ENCODE measurements at places on chromosomes 3 and 15. TPM values are rescaled to one million over a fixed set of nuclear protein-coding genes. Genes with fewer than 3 reads are reported as not detected.
A peak's percentile ranks its signal among the peaks of the same experiment; 100 is the strongest.

The UROC1 gene
- total RNA-seq, result not detected

The SLC28A1 gene
- total RNA-seq, result not detected

DNA sequence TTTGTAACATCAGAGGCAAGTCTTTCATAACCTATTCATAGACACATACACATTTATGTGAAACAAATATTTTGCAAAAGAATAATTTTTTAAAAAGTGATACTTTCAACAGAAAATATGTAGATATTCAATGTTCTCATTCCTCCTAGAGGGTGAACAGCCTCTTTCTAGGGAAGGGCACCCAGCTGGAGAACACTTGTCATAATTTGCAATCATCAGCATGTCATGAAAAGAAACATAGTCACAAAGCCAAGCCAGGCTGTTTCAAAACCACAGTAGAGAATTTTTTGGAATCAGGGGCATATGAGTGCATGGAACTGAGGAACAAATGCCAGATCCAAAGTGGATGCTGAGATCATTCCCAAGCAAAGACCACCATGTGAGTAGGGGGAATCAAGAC, 406.9 kb upstream of the ADAMTS9 start:
- H3K27me3 ChIP-seq, result no peaks in the 10 kb centered on the region
- no peaks in the 10 kb centered on the region for H3K36me3 ChIP-seq
- no peak overlapping the region for H3K4me3 ChIP-seq
- DNase-seq, result no peak
- no peak overlapping the region for H3K27ac ChIP-seq
- no peaks in the 10 kb centered on the region for H3K4me1 ChIP-seq

DNA sequence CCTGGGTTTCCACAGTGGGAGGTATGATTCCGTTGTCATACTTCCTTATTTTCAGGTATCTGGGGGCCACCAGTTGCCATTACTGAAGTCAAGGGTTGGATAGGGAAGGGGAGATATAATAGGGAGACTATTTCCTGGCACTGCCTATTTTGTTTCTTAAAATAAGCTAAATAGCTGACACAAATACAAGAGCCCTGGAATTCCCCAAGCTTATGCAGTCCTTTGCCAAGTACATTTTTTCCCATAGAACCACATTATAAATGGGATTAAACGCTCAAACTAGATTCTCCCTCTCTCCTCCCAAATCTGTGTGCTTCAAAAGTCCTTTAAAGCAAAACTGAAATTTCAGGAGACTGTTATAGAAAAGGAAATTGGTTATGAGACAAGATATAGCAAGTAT, 68.7 kb downstream of the AP4E1 start:
- peaks cover 73% of the 10 kb centered on the region for H3K36me3 ChIP-seq
- no peak for DNase-seq
- no peak overlapping the region for H3K4me3 ChIP-seq
- H3K27ac ChIP-seq, result no peak overlapping the region
- no peaks in the 10 kb centered on the region for H3K27me3 ChIP-seq
- no peaks in the 10 kb centered on the region for H3K4me1 ChIP-seq

- DNase-seq, result no peak
- no peaks in the 10 kb centered on the region for H3K36me3 ChIP-seq
- H3K27ac ChIP-seq, result no peak overlapping the region
- H3K4me1 ChIP-seq, result no peaks in the 10 kb centered on the region
Measured at GRCh38 chr3:29644956-29645636, 364.2 kb downstream of the RBMS3 start.

The ACSBG1 gene
- total RNA-seq, result 0.07 TPM

DNA sequence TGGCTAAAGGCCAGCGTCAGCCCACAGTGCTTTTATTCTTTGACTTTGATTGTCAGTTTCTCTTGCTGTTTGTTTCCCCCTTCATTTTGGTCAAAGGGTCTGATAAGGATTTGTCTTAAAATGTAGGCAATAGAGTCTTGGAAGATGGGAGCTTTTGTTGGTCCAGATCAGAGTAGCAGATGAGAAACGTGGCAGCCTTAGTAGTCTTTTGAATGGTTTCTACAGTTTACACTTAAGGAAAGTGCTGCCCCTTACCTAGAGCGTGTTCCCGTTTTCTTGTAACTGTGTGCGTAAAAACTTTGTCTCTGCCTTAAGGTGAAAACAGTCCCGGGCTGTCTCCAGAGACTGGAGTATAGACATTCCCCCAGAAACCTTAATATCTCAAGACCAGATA, 630 bp downstream of the LXN start:
- H3K4me3 ChIP-seq, result peak overlapping the region; percentile 94
- no peaks in the 10 kb centered on the region for H3K27me3 ChIP-seq
- peak overlapping the region; percentile 86 for H3K27ac ChIP-seq
- H3K36me3 ChIP-seq, result peaks cover 35% of the 10 kb centered on the region
- DNase-seq, result no peak
- peaks cover 21% of the 10 kb centered on the region for H3K4me1 ChIP-seq

DNA sequence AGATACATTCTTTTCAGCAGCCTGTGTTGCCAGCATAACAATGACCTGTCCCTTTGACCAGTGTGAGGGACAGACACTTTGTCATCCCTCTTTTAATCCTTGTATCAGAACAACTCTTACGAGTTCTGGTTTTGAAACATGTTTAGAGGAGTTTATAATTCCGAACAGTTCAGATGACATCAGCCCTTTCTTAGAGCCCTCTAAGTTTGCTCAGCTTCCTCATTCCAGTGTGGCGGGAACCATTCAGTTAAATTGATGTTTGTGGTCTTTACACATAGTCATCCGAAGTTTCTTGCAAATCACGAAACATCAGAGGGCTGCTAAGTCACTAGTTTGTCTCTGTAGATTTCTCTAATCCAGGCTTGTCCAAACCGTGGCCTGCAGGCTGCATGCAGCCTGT, 102.5 kb downstream of the AKAP13 start:
- peaks cover 74% of the 10 kb centered on the region for H3K4me1 ChIP-seq
- no peaks in the 10 kb centered on the region for H3K27me3 ChIP-seq
- H3K27ac ChIP-seq, result peak overlapping the region; percentile 38

The RLBP1 gene
- total RNA-seq, result not detected

- H3K27ac ChIP-seq, result no peak overlapping the region
- H3K4me1 ChIP-seq, result peaks cover 18% of the 10 kb centered on the region
- H3K4me3 ChIP-seq, result no peak overlapping the region
- no peak for DNase-seq
Measured at GRCh38 chr3:155076888-155077287, 3.2 kb upstream of the MME start.

DNA sequence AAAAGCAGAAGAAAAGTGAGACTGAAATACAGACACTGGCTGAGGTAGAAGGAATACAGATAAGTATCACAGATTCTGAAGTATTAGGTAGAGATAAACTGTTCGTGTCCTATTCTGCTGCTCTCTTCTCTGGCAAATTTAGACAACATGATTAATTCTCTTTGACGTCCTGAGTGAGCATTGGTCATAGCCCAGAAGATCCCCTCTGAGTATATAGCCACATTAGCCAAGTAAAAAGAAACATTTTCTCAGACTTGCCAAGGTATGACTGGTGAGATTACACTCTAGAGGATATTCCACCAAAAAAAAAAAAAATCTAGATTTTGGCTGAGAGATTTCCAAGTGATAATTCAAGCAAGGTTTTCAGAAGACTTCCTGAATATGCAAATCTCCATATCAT, 111.4 kb upstream of the ALCAM start:
- H3K4me3 ChIP-seq, result no peak overlapping the region
- no peak for DNase-seq
- H3K27ac ChIP-seq, result no peak overlapping the region
- H3K4me1 ChIP-seq, result no peaks in the 10 kb centered on the region

GRCh38 chr3:190533511-190534281, 19.8 kb downstream of the IL1RAP start:
- H3K27ac ChIP-seq, result no peak overlapping the region
- DNase-seq, result no peak
- H3K4me3 ChIP-seq, result no peak overlapping the region
- H3K36me3 ChIP-seq, result peaks cover 4% of the 10 kb centered on the region
- no peaks in the 10 kb centered on the region for H3K27me3 ChIP-seq
- H3K4me1 ChIP-seq, result no peaks in the 10 kb centered on the region

The GP9 gene
- total RNA-seq, result not detected

The SYNPR gene
- total RNA-seq, result not detected

DNA sequence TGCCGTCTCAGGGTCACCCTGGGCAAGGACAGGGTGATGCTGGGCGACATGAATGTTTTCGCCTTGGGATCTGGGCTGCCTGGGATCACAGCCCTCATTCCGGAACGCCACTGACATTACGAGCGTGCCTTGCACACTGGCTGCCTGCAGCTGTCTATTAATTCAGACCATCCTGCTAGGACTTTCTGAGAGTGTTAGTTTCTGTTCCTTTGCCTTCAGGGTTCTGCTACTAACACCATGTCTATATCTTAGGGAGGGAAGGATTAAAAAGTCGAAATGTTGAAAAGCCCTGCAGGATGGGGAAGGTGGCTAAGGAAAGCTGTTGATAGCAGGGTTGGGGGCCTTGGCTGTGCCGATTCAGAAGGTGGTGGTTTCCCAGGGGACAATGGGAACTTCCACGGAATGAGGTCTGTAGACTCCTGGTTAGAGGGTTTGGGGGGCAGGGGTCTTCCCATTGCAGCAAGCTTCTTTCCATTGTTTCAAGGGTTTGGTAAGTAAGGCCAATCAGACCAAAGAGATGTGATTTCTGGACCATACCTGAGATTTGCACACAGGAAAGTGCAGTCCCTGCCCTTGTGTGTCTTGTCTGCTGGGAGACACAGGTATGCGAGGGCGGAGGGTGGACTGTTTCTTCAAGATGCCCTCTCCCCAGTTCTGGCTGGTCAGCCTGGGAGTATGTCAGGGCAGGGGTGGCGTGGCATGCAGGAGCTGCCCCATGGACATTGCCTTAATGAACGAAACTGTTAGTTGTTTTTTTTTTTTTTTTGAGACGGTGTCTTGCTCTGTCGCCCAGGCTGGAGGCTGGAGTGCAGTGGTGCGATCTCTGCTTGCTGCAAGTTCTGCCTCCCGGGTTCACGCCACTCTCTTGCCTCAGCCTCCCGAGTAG, 50.9 kb downstream of the RGMA start:
- peaks cover 2% of the 10 kb centered on the region for H3K4me1 ChIP-seq
- no peaks in the 10 kb centered on the region for H3K36me3 ChIP-seq
- no peak overlapping the region for H3K27ac ChIP-seq
- no peak overlapping the region for H3K4me3 ChIP-seq
- peaks cover 3% of the 10 kb centered on the region for H3K27me3 ChIP-seq

DNA sequence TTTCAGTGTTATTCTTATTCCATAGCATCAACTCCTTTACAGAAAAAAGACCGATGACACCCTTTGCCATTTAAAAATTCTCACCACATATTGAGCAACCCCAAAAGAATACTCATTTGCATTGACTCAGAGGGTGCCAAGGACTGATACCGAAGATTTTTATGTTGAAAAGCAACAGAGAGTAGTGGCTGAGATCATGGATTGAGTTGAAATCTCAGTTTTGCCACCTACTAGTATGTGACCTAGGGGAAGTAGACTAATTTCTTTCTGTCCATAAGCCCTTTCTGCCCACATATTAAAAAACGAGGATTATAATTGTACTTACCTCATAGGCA, 313.9 kb upstream of the SATB1 start:
- H3K27me3 ChIP-seq, result no peaks in the 10 kb centered on the region
- peak overlapping the region; percentile 19 for H3K27ac ChIP-seq
- H3K4me3 ChIP-seq, result no peak overlapping the region
- H3K4me1 ChIP-seq, result peaks cover 52% of the 10 kb centered on the region
- H3K36me3 ChIP-seq, result no peaks in the 10 kb centered on the region
- no peak for DNase-seq

GRCh38 chr15:60652870-60653269, 173.9 kb upstream of the ICE2 start:
- H3K36me3 ChIP-seq, result no peaks in the 10 kb centered on the region
- DNase-seq, result no peak
- H3K4me3 ChIP-seq, result no peak overlapping the region
- peaks cover 19% of the 10 kb centered on the region for H3K4me1 ChIP-seq
- H3K27ac ChIP-seq, result no peak overlapping the region

The NIT2 gene
- total RNA-seq, result 55.6 TPM

DNA sequence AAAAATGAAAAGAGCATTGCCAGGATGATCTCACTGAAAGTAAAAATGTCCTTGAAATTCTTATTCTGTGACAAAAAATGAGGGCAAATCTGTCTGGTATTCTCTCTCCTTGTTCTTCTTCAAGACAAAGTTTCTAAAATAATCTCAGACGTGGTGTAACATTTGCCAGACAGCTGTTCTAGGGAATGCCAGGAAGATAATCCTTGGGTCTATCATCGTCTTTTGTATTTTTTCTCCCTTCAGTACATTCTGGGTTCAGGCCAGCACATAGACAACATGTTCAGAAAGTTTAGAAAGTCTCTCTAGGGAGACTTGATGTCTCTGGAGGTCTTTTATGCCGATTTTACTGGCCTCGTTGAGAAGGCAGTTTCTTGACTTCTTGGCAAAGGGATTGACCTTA, 121.2 kb upstream of the HES1 start:
- H3K4me3 ChIP-seq, result no peak overlapping the region
- H3K27ac ChIP-seq, result no peak overlapping the region
- no peaks in the 10 kb centered on the region for H3K27me3 ChIP-seq
- no peak for DNase-seq
- H3K4me1 ChIP-seq, result no peaks in the 10 kb centered on the region

DNA sequence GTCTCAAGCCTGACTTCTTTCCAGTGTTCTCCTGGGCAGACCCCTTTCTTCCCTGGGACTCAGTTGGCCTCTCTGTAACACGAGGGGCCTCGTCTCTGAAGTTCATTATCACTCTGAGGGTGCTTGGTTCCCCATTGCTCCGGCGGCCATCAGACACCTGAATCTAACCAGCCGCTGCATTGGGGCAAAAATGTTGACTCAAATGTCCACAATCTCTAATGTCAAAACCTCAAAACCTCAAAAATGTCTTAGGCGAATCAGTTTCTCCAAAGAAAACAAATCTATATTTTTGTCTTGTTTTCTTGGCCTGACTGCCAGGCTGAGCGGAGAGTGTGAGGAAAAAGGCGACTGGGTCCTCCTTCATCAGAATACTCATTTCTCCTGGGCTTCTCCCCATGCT, 220.7 kb downstream of the VPS13C start:
- H3K36me3 ChIP-seq, result no peaks in the 10 kb centered on the region
- H3K4me1 ChIP-seq, result no peaks in the 10 kb centered on the region
- no peak overlapping the region for H3K27ac ChIP-seq
- peaks cover 25% of the 10 kb centered on the region for H3K27me3 ChIP-seq
- no peak for DNase-seq
- H3K4me3 ChIP-seq, result no peak overlapping the region

DNA sequence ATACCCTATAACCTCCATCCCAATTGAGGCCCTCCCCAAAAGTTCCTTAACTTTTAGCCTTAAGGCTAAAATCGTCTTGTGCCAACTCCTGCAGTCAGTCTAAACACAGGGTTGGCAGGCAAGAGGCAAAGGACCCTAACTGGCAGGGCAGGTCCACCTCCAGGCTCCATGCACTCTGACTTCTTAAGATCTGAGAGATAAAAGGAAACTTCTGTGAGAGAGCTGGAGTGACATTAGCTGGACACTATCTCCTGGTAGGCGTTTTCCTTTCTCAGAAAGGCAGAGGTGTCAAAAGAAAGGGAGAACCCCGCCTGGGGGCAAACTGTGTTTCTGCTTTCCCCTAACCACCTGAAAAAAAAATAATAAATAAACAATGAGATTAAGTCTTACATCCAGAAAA, 3.6 kb downstream of the CHSY1 start:
- H3K27me3 ChIP-seq, result no peaks in the 10 kb centered on the region
- H3K36me3 ChIP-seq, result peaks cover 4% of the 10 kb centered on the region
- no peak for DNase-seq
- no peak overlapping the region for H3K4me3 ChIP-seq
- H3K4me1 ChIP-seq, result peaks cover 80% of the 10 kb centered on the region

The VIPR1 gene
- 3.6 TPM for total RNA-seq
